ENCODE measurements at places on chromosomes 5 and 9.

- no peak for DNase-seq
Observed at GRCh38 chr5:11292648-11293356, 531.8 kb upstream of the DAP start.

DNA sequence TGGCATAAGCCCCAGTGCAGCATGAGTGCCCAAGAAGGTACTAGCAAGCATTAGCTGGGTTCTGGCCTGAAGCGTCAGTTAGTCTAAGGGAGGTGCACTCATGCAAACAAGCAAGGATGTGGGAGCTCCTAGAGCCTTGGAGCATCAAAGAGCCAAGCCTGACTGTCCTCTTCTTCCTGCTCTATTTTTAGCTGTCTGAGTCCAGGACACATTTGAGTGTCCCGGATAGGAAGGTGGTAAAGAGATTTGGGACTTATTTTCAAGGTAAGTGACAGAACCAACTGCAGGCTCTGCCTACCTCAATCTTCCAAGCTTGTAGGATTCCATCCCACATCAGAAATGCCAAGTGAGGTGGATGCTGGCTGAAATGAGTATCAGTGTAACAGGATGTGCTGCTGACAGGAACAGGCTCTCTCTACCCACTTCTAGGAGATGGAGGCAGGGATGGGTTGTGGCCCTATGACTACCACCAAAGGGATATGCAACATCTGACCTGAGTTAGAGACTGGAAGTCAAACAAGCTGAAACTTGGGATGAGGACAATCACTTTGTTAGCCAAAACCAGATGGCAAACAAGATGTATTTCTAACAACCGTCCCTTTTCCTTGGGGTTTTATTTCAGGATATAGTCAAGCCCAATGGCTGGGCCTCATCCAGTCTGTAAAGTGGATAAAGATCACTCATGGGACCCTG lies 15.1 kb downstream of the MACROH2A1 start:
- DNase-seq: no peak

- peak; percentile 59 for DNase-seq
Observed at GRCh38 chr9:16030528-16031185, 477.8 kb downstream of the CCDC171 start.

DNA sequence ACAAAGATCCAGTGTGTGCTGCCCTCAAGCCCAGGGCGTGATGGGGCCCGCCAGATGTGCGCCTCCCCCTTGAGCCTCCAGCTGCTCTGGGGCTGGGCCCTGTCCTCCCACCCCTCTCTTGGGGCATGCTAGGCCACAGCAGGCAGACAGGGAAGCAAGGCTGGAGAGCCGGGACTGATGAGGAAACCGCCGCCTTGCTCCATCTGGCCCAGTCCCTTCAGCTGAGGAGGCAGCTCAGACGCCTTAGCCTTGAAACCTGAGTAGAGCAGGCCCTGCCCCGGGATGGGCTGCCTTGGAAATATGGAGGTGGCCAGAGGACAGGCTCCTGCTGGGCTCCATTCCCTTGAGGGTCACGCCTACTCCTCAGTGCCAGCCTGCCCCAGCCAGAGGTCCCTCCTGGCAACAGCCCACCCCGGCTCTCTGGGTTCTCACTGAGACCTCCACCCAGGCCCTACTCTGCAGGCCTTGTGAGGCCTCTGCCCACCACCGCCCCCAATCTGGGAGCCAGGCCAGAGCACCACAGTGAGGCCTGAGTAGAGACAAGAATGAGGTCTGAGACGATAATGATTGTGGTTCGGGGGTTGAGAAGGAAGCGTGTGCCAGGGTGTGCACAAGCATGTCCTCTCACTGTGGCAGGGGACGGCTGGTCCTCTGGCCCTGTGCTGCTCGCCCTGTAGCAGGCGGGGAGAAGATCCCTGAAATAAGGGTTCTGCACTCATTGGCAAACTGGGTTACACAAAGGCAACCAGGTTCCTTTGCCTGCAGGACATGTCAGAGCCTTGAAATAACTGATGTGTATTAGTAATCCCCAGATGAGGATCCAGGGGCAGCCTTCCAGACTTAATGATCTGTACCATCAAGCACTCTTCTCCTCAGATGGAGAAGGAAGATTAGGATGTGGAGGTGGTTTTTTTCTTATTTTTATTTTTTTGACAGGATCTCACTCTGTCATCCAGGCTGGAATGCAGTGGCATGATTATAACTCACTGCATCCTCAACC lies 30.9 kb downstream of the CXXC5 start:
- DNase-seq: no peak

DNA sequence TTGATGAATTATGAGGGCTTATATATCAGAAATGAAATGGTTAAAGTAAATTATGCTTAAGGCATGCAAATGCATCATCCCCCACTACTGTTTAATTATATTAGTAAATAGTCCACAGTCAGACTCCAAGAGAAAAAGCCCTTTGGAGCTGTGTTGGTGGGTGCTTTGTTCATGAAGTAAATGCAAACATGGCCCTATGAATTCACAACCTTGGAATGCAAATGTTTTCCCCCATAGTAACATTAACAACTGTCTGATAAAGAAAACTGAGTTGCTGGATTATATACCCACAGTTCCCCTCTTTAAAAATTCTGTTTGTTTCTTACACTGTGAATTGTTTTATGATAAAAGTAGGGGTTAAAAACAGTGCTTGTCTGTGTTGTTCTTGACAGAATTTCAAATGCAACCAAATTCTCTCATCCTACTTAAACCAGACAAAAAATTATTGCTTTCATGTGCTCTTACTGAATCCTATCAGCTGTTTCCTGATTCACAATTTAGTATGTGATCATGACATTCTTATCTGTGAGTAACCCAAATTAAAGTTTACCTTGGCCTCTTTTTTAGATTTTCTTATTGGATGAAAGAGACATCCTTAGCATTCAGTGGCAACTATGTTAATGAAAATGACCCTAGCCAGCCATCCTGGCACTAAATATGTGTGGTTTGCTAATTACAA lies 48.5 kb upstream of the SNCAIP start:
- DNase-seq: no peak

- no peak for DNase-seq
Observed at GRCh38 chr9:131625790-131626670, 80.7 kb downstream of the PRRT1B start.

GRCh38 chr9:686321-686813 lies 155.1 kb upstream of the DMRT1 start:
- DNase-seq: no peak

DNA sequence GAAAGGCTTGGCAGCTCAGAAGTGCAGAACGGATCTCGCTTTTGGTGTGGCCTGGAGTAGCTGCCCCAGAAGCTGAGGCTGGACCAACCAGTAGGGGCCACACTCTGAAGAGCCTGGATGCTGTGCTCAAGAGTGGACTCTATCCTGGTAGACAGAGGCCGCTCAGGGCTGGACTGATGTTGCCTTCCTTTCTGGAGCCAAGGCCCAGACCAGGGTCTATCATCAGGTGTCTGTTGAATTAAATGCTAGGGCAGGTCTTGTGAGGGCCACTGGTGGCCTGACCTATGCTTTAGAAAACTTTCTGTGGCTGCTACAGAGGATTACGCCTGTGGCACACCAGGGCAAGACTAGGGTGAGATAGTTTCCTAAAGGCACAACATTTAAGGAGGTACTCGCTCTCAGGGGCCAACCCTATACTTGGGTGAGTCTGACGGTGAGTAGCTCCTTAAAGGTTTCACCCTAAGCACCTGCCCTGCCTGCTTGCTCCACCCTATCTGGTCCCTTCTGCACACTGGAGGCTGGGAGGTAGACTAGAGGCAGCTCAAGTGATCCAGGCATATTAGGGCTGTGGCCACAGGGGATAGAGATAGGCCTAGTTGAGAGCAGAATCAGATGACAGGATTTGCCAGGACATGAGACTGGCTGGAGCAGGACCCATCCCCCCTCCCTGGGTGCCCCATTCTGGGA lies 9.8 kb upstream of the IRF1 start:
- DNase-seq: no peak

DNA sequence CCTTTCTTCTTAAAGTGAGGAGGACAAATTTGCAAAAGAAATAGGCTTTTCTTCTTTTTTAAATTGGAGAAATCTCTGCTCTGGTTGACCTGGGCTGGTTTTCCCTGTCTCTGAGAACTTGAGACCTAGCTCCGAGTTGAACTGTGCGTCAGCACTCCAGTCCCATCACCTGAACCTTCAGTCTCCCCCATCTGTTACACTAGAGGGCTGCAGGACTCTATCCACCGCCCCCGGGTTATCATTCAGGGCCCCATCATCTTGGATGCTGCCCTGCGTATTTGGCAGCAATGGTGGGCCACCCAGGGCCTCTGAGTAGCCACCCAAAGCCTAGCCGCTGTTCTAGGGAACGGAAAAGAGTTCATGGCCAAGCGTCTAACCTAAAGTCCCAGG lies 2.5 kb downstream of the FOXE1 start:
- DNase-seq: no peak

GRCh38 chr9:6923086-6923485 lies 165.3 kb downstream of the KDM4C start:
- DNase-seq: no peak

GRCh38 chr9:99414321-99414720 lies 192.2 kb downstream of the SEC61B start:
- no peak for DNase-seq

GRCh38 chr5:140223567-140223966 lies 48.6 kb downstream of the CYSTM1 start:
- no peak for DNase-seq

GRCh38 chr5:52989781-52990527 lies 802 bp downstream of the ITGA2 start:
- DNase-seq: peak; percentile 12

DNA sequence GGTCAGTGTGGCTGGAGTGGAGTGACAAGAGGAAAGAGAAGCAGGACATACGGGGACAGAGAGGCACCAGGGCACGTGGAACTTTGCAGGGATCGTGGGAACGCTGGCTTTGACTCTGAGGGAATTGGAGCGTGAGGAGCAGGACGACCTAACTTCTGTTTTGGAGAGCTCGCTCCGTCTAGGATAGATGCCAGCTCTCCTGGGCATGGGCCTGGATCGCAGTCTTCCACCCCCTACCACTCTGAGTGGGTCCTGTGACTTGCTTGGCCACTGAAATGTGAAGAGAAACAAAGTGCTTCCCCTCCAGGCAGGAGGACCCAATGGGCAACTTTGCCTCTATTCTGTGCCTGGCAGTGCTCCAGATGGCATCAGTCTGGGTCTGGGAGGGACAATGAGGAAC lies 8.7 kb upstream of the SH3PXD2B start:
- no peak for DNase-seq

GRCh38 chr9:4296217-4296616 lies 3.7 kb downstream of the GLIS3 start:
- no peak for DNase-seq

- DNase-seq: peak; percentile 79
Observed at GRCh38 chr5:138336952-138337684, 948 bp upstream of the FAM53C start.

DNA sequence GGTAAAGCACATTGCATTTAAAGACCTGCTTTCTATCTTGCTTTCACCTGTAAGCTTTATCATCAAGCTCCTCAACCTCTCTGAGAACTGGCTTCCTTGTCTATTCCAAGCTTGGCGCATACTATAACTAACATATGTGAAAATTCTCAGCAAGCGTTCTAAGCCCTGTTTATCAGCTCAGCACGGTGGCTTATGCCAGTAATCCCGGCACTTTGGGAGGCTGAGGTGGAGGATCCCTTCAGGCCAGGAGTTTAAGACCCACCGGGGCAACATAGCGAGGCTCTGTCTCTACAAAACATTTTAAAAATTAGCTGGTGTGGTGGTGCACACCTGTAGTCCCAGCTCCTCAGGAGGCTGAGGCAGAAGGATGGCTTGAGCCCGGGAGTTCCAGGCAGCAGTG lies 1.6 kb upstream of the ATP6V0E1 start:
- DNase-seq: no peak

DNA sequence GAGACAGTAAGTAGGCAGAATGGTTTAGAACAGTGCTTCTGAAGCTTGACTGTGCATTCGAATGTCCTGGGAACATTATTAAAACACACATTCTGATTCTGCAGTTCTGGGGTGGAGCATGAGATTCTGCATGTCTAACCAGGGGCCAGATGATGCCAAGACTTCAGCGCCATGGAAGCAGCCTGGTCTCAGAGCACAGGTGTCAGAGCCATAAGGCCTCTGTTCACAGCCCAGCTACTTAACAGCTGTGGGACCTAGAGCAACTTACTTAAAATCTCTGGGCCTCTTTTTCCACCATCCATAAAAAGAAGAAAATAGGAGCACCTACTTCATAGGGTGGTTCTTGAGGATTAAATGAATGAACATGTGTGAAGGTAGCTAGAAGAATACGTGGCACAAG lies 84.0 kb downstream of the GNAQ start:
- DNase-seq: no peak

GRCh38 chr9:117763314-117763713 lies 59.1 kb downstream of the TLR4 start:
- no peak for DNase-seq

- DNase-seq: no peak
Observed at GRCh38 chr5:36523450-36523849, 83.0 kb upstream of the SLC1A3 start.

DNA sequence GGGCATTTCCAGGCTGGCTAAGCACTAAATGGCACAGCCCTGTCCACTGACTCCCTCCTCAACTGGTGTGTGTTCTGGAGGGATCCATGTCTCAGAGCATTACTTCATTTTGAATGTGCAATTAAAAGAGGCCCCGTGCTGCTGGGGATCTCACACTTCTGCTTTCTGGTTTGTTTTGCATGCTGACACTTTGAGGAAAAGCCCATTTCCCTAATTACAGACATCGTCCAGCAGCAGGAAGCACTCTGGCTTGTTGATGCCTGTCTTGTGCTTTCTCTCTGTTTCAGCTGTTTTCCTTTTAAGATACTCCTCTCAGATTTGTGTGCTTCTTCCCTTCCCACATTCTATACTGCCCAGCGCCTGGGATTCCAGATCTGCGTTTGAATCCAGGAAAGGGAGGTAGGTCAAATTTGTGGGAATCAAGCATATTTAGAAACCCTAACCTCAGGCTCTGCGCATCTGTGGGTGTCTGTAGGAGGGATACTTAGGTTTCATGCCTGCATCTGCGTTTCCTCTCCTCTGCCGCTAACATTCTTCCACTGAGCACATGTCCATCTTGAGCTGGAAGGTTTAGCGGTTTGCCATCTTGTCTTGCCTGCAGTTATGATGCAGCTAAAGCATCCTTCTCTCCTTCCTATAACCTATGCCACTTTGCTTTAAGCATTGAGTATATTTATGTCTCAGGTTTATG lies 25.7 kb downstream of the SYK start:
- no peak for DNase-seq

DNA sequence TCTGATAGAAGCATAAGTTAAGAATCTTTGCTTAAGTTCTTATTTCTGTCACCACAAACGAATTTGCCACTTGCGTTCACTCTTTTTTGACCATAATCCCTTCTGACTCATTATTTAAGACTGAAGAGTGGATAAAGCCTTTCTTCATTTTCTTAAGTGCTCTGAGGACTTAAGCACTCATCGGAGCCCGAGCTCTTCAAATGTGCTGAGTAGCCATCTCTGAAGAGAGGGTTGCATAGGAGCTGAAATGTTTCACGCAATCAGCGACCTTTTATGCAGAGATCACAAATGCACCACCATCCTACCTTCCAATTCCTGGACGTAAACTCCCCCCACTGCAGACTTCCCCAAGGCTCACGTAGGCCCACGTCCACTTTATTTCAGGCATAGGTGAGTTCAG lies 699.2 kb downstream of the IRX1 start:
- DNase-seq: no peak

- DNase-seq: no peak
Observed at GRCh38 chr5:135625961-135626360, 47.2 kb upstream of the CXCL14 start.
